ENCODE measurements at places on chromosomes 2 and 18.

GRCh38 chr2:101827246-101827645, 129.7 kb downstream of the MAP4K4 start:
- DNase-seq = no peak

- DNase-seq = no peak
Observed at GRCh38 chr18:58373481-58373880, 255.4 kb downstream of the ALPK2 start.

- no peak for DNase-seq
Observed at GRCh38 chr18:51525453-51526225, 328.2 kb upstream of the MEX3C start.

GRCh38 chr2:18930971-18931370, 341.6 kb upstream of the NT5C1B start:
- no peak for DNase-seq

DNA sequence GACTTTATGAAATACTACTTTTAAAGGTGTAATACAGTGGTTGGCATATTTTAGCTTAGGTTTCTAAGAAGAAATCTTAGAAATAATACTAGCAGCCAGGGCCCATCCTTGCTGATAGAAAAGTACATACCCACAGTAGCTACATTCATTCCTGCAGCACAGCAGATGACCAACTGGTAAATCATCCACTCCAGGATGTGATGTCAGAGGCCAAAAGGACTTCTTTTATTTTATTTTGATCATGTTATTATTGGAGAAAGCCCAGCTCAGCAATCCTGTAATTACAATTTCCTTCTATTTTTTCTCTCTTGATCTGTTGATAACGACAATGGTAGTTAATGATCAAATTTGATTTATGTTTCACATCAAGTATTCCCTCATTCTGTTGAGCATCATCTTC, 18.0 kb upstream of the TTN start:
- no peak for DNase-seq

- no peak for DNase-seq
Observed at GRCh38 chr2:133712369-133712768, 144.1 kb upstream of the NCKAP5 start.

GRCh38 chr2:200592406-200593075, 6.7 kb downstream of the AOX1 start:
- no peak for DNase-seq

DNA sequence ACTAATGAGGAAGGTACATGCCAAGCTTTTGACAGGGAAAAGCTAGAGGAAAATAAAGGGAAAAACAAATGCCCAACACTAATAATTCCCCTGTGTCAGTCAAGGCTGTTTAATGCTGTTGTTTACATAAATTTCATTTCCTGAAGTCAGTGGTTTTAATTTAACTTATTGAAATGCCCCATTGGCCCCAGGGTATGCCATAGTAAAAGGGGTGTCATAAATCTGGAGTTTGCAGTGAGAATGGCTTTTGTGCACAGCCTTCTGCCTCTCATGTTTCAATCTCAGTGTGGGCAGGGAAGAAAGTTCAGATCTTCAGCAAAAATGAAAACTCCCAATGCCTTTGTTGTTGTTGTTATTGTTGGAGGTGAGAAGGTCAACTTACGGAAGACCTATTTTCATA, 550.1 kb upstream of the DCC start:
- DNase-seq = no peak

DNA sequence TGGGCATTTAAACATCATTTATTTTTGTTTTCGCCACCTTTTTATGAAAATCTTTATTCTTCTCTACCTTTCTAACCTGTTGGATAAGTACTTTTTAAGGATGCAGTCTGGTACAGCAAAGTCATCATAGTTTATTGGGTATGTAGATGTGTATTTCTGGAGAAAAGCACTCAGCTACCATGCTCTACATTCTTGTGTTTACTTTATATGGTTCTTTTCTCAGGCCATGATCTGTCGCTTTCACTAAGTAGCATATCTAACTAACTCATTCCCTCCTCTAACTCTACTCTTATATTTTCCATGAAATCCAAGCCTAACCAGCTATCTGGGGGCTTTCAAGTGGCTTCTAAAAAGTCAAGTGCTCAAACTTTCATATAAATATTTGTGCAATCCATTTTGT, 25.3 kb upstream of the SETBP1 start:
- DNase-seq = no peak

Data from neural crest cell (in vitro differentiated cells).